Psoas muscle (tissue), 8 donors: ENCODE measurements at places on chromosomes 4 and X.

DNA sequence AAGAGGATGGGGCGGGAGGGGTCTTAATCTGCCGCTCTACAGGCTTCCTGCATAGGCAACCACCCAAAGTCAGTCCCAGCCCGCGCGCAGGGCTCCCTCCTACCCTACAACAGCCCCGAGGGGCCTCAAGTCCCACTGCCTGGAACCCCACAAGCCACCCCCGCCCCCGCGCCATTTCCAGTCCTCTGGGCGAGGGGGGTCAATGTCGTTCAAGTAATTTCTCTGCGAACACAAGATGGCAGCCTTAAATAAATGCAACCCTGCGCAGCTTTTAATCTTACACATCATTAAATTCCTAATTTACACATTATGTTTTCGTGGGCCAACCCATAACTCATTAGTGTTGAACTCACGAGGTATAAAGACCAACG, 92.9 kb downstream of the BCOR start:
- no peak for DNase-seq

DNA sequence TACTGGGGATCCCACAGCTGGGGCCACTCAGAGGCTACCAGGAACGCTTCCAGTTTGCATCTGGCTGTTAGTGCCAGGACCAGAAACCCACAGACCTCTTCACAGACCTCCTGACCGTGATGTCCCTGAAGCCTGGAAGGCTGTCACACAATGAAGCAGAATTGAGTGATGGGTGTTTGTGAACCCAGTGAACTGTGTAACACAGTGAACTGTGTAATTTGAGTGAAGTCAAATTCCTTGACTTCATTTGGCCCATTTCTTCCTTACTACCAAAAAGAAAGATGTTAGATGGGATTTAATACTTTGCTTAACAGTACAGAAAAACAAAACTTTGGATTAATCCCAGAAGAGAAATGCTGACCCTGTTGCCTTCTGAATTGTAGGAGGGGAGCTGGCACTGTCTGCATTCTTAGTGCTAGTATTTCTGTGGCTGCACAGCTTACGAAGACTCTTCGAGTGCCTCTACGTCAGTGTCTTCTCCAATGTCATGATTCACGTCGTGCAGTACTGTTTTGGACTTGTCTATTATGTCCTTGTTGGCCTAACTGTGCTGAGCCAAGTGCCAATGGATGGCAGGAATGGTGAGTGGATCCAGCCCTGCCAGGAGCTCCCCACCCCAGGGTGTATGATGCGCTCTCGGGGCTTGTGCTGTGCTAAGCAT, 17.8 kb downstream of the SRD5A3 start:
- no peak for DNase-seq

- DNase-seq, result no peak
Measured at GRCh38 chr4:150818661-150819060, 196.4 kb downstream of the LRBA start.

DNA sequence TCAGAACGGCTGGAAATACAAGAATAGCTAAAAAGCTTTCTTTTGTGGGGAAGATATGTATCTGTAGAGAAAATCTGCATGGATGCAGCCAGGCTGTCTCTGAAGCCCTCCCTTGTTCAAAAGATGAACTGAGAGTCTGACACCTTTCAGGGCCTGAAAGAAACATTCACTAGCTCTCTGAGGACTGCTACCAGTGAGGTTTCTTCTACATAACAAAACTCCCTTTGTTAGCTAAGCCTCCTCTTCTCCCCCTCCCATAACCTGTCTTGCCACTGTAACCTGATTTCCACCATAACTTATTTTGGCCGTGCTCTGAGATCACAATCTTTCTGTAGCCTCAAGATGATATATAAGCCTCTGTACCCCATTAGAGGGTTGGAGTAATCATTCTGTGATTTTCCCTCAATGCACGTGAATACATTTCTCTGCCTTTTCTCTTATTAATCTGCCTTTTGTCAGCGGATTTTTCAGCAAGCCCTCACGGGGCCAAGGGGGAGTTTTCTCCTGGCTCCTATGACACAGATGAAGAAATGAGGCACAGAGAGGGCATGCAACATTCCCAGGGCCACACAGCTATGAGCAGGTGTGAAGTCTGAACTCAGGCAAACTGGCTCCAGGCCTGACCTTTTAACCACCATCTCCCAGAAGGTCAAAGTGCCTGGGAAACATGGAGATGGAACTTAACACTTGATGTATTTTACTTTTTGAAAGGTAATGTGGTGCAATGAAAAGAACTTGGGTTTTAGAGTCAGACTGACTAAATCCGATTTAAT, 161.6 kb upstream of the PRDX4 start:
- DNase-seq, result no peak

GRCh38 chr4:38302910-38303309, 342.7 kb downstream of the PTTG2 start:
- DNase-seq, result no peak

DNA sequence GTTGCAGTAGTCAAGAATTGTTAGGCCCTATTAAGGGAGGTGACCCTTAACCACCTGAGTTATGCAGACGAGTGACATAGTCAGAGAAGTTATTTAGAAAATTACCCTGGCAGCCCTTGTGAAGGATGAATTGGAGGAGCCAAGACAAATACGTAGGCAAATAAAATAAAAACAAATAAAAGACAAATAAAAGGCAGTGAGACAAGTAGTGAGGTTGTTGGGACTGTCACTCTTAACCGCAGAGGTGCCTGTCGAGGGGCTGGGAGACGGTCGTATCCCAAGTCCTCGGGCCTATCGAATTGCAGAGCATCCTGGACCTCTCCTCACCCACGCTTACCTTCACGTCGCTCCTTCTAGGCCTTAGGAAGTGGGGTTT, 58.0 kb upstream of the ZC4H2 start:
- no peak for DNase-seq

- no peak for DNase-seq
Measured at GRCh38 chr4:185909972-185910371, 98.0 kb upstream of the SORBS2 start.

- DNase-seq, result no peak
Measured at GRCh38 chrX:10755439-10756334, 135.3 kb upstream of the MID1 start.

- no peak for DNase-seq
Measured at GRCh38 chr4:105068516-105068915, 78.2 kb upstream of the TET2 start.

- no peak for DNase-seq
Measured at GRCh38 chr4:168562041-168562571, 65.3 kb downstream of the PALLD start.

DNA sequence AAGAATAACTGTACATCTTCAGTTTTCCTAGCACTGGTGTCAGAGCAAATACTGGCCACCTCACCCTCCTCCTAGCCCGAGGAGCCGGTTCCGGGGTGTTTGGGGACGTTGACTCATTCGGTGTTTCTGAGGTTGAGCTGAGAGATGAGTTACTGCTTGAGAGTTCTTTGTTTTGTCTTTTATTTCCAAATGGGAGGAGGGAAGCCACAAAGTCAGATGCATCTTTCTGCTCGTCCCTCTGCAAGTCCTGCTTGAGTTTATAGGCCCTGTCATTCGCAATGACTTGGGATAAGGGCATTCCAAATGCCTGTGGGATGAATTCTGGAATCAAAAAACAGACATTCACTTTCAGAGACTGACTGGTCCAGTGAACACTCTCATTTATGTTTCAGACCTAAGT, 77.5 kb downstream of the HCCS start:
- no peak for DNase-seq

DNA sequence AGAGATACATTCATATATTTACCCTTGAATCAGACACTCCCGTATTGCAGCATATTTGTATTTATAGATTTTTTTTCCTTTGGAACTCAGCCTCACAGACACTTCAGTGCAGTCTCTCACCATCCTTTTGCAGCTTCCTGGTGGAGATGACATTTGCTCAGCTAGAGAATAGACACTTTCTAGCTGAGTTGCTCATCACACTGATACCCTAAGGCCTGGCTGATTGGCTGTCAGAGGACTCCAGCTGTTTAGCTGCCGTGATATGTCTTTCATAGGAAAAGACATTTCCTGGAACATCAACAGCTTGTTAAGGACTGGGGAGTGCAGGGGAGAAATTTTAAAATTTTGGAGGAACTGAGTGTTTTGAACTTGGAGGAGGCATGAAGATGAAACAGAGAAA, 429.6 kb downstream of the SMARCA1 start:
- no peak for DNase-seq

DNA sequence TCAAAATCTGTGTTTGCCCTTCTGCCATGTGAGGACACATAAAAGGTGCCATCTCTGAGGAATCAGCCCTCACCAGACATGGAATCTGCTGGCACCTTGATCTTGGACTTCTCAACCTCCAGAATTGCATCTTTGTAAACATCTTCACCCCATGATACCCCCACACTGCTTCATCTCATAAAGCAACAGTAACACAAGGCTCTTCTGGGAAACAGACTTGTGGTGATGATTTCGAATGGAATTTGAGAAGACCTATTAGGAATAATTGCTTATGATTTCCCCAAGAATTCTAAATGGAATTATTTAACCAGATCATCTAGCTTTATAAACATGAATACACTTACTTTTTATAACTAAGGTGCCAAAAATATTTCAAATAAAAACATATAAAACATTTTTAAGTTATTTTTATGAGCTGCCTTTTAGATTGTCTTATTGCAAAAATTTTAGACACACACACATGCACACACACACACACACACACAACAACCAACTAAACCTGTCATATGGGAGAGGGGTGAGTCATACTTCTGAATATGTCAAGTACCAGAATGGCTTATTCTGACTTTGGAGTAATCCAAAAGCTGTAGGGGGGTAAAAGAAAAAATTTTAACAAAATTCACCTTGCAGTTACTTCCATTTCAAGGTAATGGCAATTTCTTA, 82.0 kb downstream of the USP46 start:
- no peak for DNase-seq

- peak; percentile 17 for DNase-seq
Measured at GRCh38 chrX:25012793-25013631, 2.8 kb downstream of the ARX start.

DNA sequence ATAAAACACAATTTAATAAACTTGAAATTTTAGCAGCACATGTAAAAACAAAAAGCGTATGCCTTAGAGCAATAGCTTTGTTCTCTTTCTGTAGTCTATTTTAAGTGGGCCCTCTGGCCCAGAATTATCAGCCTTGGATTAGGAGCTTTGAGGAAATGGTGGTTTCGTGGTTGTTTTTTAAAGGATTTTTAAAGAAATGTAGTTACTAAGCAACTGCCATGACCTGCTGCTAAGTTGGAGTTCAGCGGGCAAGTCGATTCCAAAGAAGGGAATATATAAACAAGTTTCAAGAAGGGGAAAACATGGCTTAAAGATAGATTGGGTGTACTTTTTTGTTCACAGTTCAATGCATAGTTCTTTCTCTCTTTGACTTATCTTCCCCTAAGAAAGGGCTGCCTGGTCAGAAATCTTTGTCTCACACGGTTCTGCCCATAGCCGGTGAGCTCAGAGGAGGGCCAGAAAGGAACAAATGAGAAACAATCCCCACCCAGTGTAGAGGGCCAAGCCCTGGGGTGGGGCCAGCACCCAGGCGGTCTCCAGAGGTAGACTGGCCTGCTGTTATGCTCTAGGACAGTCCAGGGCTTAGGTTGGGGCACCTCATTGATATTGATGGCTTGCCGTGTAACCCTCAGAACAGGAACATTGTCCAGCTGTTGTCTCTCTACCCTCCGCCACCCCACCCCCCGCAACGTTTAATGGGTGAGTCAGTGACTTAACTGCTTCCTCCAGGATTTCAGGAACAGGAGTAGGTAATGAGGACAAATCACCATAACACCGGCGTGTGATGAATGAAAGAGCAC, 32.5 kb downstream of the DLG3 start:
- DNase-seq, result peak; percentile 19

GRCh38 chr4:48767055-48767929, 12.8 kb downstream of the FRYL start:
- no peak for DNase-seq

DNA sequence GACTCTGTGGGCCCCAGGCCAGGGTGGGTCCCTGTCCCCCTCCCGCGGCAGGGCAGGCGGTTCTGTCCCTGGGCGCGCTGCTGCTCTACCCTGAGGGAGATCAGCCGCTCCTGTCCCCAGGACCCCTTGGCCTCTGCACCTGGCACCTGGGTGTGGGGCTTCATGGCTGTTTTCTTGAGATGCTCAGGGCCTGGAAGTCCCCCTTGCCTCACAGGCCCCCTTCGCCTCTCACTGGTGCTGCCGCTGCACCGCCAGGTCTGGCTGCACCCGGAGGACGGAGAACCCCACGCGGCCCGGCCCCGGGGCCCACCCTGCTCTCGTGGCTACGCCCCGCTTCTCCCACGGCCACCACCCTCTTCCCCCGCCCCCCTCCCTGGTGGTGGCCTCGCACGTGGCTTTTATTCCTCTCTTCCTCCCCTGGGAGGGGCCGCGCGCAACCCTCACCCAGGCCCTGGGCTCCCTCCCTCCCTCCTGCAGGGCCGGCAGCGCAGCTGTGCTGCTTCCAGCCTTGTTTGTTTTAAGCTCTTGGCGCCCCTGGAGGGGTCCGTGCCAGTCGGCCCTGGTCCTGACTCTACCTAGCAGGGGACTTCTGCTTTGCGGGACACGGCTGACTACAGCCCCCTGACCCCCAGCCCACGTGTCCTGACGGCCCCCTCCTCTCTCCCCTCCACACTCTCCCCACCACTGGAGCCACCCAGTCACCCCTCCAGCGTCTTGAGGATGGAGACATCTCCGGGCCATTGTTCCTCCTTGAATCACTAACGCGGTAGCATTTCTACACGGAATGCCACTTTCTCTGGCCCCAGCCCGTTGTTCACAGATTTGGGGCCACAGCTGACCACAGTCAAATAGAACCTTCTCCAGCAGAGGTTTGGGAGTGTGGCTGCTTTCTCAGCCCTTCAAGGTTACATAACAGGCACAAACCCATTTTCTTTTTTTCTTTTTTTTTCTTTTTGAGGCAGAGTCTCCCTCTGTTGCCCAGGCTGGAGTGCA, 20.6 kb upstream of the CLDN24 start:
- DNase-seq, result peak; percentile 55
